A549 (cell line): ENCODE measurements at places on chromosomes 3 and 15. TPM values are rescaled to one million over a fixed set of nuclear protein-coding genes. Genes with fewer than 3 reads are reported as not detected.
A peak's percentile ranks its signal among the peaks of the same experiment; 100 is the strongest.

DNA sequence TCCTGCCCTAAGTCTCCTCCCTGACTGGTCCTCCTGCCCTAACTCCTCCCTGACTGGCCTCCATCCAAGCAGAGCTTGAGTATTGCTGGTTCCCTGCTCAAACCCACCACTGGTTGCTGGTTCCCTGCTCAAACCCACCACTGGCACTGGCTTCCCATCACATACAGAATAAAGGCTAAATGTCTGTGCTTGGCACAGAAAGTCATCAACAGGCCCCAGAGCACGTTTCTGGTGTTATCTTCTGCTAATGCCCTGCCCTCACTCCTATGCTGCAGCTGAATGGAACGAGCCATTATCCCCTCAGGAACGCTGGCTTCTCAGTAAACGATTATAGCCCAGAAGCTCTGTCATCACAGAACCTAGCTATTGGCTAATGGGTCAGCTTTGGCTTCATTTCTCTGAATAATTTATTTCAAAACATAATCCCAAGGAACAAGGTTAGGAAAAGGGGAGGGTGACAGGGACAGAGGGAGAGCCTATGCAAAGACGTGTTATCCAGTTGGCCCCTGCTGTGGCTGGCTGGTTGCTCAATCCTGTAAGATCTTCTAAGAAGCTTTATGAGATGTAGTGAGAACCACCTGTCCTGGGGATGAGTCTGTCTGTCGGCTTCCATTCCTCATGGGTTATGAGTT lies 6.3 kb upstream of the MUC20 start:
- DNase-seq = no peak

- DNase-seq = no peak
These were observed 1.8 kb upstream of the CTDSPL start for GRCh38 chr3:37859908-37860199.

- no peak for DNase-seq
These were observed 11.0 kb downstream of the PRKCD start for GRCh38 chr3:53171827-53172505.

GRCh38 chr15:28873585-28874190 lies 12.1 kb upstream of the APBA2 start:
- DNase-seq = no peak

DNA sequence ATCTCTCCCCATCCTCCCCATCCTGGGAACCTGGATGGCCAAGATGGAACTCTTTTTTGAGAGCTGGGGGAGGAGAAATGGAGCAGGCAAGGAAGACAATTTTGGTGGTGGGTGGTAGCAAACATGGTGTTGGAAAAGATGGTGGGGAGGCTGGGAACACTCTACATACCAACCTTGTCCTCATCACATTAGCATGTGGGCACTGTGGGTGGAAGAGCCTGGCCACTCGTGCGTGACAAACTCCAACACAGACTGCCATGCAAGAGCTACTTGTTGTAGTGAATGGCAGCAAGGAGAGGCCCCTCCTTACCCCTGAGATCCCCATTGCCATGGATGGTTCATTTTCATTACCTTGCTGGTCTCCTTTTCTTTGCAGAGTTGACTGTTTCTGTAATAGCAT lies 262.6 kb downstream of the RPLP1 start:
- DNase-seq = no peak

DNA sequence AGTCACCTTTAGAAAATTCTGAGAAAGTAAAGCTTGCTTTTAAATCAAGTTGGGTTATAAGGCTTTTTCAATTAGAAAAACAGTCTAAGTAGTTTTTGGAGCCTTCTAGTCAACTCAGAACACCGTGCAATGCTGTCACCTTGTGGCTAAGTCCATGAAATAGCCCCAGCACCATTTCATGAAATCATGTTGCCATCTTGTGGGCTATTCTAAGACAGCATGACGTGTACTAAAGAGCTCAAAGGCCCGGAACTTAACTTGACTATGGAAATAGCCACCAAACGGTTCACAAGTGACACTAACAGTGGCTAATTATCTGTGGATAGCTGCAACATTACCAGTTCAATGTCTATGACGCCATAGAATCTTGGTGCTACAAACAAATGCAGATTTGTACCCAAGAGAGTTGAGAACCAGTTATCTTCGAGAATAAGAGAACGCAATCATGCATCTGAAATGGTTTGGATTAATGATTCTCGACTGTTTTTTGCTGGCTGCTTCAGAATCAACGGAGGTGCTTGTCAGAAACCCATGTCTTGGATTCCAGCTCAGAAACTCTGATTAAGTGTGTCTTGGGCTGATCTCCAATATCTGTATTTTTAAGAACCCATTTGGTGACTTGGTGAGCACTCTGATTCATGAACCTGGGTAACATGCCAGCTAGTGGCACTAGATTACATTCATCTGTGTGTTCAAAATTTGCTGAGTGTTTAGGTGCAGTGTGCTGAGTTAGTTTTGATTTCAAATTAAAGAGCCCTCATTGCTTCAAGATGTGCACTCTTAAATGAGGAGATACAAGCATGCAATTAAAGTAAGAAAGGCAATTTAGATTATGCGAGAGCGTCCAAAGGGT lies 111.2 kb upstream of the MCTP2 start:
- peak; percentile 86 for DNase-seq

DNA sequence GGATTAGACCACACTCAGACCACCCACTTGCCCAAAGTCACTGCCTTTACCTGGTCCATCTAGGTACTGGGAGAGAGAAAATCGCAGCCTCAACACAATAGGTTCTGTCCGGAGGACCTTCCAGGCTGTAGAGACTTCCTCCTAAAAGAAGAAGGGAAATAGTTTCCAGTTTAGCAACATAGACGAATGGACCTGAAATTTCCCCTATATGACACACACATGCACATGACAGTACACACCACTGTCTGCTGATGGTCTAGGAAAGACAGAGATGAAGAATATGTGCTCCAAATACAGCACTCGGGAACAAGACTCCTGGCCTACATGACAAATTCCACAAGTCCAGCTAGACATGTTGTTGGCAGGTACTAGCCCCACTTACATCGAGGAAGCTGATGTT lies 7.3 kb downstream of the PARP6 start:
- no peak for DNase-seq

DNA sequence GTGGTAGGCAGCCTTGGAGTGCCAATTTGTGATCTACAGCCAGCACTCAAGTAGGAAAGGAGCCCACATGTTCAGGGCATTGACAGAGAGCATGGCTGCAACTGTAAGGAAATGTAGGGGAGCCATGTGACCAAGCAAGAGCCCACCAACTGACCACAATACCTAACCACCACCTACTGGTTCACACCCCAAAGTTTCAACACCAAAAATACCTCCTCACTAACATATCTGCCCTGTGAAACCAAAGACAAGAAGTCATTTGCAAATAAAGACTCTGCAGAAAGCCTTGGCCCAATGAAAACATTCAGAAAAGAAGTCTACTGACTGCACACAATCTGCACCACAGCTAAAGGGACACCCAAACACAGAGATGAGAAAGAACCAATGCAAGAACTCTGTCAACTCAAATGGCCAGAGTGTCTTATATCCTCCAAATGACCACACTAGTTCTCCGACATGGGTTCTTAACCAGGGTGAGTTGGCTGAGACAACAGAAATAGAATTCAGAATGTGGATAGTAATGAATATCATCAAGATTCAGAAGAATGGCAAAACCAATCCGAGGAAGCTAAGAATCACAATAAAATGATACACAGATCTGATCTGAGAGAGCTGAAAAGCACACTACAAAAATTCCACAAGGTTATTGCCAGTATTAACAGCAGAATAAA lies 40.6 kb downstream of the SLC9C1 start:
- DNase-seq = no peak

Gene ZBTB47
- 5.2 to 7.1 TPM (median 6.8 TPM) in 3 replicates for polyA plus RNA-seq

Gene SPTBN5
- polyA plus RNA-seq = 0.17 to 0.24 TPM (median 0.22 TPM) in 3 replicates

Gene EPHA6
- polyA plus RNA-seq = 0.05 to 0.22 TPM (median 0.08 TPM) in 3 replicates

Gene ABHD10
- 31.8 to 34.0 TPM (median 33.2 TPM) in 3 replicates for polyA plus RNA-seq
